ENCODE measurements at places on chromosomes 12 and 14. TPM values are rescaled to one million over a fixed set of nuclear protein-coding genes. Genes with fewer than 3 reads are reported as not detected.

Gene PZP
- 0.22 TPM for total RNA-seq

Gene KRT74
- total RNA-seq = not detected

Gene DEPDC4
- 0.20 TPM for total RNA-seq

Gene TROAP
- total RNA-seq = 1.6 TPM

Gene ADCY4
- total RNA-seq = 34.9 TPM

DNA sequence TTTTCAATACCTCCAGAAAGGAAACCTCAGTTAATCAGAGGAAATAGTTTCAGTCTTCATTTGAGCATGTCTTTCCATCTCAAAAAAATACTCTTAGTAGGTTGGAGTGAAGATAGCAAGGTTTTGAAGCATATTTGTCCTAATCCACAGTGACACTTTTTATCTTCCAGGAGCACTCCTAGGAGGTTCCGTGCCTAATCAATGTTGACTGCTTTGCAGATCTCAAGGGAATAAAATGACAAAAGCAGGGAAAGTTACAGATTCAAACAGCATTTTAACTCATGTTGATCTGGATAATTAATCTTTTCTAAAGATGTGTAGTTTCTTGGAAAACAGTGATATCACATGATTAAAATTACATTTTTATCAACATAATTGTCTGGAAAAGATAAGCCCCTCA lies 213.9 kb downstream of the ANO6 start:
- DNase-seq = no peak

- no peak for DNase-seq
Observed at GRCh38 chr12:19447386-19447785, 8.1 kb downstream of the AEBP2 start.

DNA sequence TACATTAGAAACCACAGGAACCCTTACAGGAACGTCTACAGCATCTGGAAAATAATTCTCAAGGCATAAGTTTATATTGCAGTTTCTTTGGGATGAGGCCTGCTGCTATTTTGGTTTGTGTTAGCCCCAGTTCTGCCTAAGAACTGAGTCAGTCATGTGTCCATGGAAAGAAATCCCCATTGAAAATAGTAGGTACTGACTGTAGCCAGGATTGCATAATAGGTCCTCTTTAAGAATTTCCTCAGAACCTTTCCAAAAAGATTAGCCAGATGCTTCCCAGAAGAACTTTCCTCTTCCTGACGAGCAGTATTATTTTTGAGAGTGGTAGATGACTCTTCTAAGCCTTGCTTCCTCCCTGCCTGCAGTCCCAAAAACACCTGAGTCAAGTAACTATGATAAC lies 52.6 kb downstream of the RASSF8 start:
- DNase-seq = no peak

GRCh38 chr14:70711451-70711850 lies 69.7 kb downstream of the TTC9 start:
- DNase-seq = no peak

GRCh38 chr12:89504560-89505346 lies 19.8 kb downstream of the GALNT4 start:
- no peak for DNase-seq

- no peak for DNase-seq
Observed at GRCh38 chr14:63512861-63513260, 30.3 kb downstream of the PPP2R5E start.

DNA sequence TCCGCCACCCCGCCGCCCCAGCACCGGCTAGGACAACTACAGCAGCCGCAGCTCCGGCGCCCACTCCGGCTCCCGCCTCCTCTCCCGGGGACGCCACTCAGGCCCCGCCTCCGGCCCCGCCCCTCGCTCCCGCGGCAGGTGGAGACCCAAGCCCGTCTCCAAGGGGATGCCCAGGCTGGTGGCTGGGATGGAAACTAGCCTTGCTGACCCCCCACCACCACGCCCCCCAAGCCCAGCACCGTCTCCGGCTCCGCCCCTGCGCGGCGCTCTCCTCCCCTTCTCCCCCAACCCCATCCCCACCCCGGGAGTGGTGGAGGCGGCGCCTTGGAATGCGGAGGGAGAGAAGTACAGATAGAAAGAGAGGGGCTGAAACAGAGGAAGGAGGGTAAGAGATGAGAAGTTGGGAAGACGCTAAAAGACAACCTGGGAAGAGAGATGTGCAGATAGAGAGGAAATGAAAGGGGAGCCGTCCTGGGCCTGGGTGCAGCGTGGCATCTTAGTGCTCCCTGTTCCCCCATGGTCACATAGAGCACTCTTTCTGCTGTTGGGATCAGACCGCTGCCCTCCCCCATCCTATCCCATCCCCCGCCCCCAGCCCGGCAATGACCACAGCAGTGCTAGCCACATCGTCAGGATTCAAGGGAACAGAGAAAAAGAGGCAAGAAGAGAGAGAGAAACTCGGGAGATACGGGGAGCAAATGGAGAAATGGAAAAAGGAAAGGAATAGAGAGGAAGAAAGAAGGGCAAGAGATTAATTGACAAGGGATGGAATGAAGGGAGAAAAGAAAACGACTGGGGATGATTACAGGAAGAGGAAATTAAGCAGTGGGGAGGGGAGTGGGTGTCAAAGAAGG lies at the start of gene ITGA7:
ITGA7 (minus strand) TSS at position 64 of the 854 bp plus-strand sequence. CDS start 222 bp downstream, outside the sequence.
- DNase-seq = no peak
